ENCODE measurements at places on chromosomes 12 and 14. TPM values are rescaled to one million over a fixed set of nuclear protein-coding genes. Genes with fewer than 3 reads are reported as not detected.

Gene SLCO1B3
- total RNA-seq: not detected

Gene KRT75
- total RNA-seq: not detected

Gene LGR5
- 0.55 TPM for total RNA-seq

DNA sequence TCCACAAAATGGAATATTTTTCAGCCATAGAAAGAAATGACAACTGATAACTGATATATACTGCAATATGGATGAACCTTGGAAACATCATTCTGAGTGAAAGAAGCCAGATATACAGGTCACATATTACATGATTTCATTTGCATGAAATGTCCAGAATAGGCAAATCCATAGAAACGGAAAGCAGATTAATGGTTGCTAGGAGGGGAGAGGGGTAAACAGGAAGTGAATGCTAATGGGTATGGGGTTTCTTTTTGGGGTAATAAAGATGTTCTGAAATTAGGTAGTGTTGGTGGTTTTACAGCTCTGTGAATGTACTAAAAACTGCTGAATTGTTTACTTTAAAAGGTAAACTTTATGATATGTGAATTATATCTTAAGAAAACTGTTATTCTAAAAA, 6.5 kb downstream of the RAD51AP1 start:
- H3K27me3 ChIP-seq: no peaks in the 10 kb centered on the region
- peaks cover 10% of the 10 kb centered on the region for H3K4me1 ChIP-seq
- no peak for DNase-seq
- no peak overlapping the region for H3K4me3 ChIP-seq
- H3K27ac ChIP-seq: no peak overlapping the region
- H3K36me3 ChIP-seq: peaks cover 48% of the 10 kb centered on the region

DNA sequence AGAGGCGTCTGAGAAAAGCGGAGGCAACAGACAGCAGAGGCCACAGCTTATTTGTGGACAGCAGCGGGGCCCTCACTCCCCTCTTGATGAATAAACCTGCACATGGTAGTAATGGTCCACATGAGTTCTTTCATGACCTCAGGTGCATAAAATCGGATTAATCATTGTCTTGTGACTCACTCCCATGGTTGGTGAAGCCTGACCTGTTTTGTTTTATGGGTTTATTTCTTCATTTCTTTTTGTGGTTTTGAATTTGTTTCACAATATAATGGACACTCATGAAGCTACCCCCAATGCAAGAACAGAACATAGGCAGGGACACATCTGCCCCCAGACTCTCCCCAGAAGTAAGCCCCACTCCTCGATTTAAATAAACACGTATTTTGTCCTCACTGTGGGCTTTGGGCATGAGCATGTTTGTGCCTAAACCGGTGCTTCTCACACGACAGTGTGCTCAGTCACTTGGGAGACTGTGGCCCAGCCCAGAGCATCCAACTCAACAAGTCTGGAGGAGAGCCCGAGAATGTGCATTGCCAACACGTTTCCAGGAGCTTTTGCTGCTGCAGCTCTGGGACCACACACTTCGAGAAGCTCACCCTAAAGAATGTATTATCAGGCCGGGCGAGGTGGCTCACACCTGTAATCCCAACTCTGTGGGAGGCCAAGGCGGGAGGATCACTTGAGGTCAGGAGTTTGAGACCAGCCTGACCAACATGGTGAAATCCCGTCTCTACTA, 116.1 kb downstream of the SCARB1 start:
- H3K4me1 ChIP-seq: peaks cover 28% of the 10 kb centered on the region
- peaks cover 1% of the 10 kb centered on the region for H3K36me3 ChIP-seq
- H3K27me3 ChIP-seq: no peaks in the 10 kb centered on the region
- DNase-seq: no peak

DNA sequence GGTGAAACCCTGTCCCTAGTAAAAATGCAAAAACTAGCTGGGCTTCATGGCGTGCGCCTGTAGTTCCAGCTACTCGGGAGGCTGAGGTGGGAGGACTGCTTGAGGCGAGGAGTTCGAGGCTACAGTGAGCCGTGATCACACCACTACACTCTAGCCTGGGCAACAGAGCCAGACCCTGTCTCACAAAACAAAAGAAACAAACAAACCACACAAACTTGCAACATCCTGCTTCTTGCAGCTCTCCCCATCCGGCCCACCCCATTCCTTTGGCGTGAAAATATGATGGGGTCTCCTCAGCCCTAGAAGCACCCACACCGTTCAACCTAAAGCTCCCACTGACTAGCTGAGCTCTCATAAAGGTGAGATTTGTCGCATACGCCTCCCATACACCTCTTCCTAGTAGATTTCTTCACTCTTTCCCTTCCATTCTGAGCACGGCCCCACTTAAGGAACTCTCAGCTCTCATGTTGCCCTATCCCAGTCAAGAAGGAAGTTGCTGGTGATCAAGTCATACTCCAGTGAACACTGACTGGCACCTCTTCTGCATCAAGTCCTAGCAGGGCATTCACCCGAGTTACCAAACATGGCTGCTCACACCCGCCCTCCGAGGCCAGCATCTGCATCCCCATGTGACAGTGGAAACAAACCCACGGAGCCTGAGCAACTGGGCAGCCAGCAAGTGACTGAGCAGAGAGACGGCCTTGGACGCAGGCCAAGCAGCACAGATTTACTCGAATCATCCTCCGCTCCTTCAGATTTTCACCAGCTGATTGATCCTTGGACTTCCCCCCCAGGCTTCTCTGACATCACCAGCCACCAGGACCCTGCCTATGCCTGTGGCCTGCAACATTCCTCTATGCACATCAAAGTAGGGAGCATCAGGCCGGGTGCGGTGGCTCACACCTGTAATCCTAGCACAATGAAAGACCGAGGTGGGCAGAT, 18.9 kb upstream of the CD27 start:
- H3K4me1 ChIP-seq: peaks cover 14% of the 10 kb centered on the region
- H3K4me3 ChIP-seq: no peak overlapping the region
- no peak for DNase-seq
- no peak overlapping the region for H3K27ac ChIP-seq
- H3K36me3 ChIP-seq: no peaks in the 10 kb centered on the region
- H3K27me3 ChIP-seq: no peaks in the 10 kb centered on the region

- no peak overlapping the region for H3K27ac ChIP-seq
- H3K27me3 ChIP-seq: no peaks in the 10 kb centered on the region
- H3K4me3 ChIP-seq: no peak overlapping the region
- H3K4me1 ChIP-seq: peaks cover 6% of the 10 kb centered on the region
- no peak for DNase-seq
These were observed 14.1 kb downstream of the RILPL1 start for GRCh38 chr12:123519141-123520001.

GRCh38 chr14:77040741-77041653, 12.5 kb upstream of the IRF2BPL start:
- H3K27ac ChIP-seq: peak overlapping the region; percentile 99
- H3K4me3 ChIP-seq: peak overlapping the region; percentile 66
- peaks cover 87% of the 10 kb centered on the region for H3K4me1 ChIP-seq
- peaks cover 7% of the 10 kb centered on the region for H3K27me3 ChIP-seq

DNA sequence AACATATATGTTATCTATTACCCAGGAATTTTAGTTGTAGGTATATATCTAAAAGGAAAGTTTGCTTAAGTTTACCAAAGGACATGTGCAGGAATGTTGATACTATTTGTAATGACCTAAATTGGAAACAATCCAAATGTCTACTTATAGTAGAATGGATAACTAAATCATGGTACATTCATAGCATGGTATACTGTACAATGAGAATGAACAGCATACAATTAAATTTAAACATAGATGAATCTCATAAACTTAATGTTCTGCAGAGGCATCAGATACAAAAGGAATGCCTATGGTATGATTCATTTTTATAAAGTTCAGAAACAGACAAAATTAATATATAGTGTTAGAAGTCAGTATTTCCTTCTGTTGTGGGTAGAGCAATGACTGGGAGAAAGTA, 135.4 kb downstream of the GPHN start:
- no peak overlapping the region for H3K4me3 ChIP-seq
- DNase-seq: no peak
- no peaks in the 10 kb centered on the region for H3K36me3 ChIP-seq
- no peak overlapping the region for H3K27ac ChIP-seq
- H3K27me3 ChIP-seq: no peaks in the 10 kb centered on the region

GRCh38 chr14:51201890-51202289, 38.2 kb upstream of the TMX1 start:
- H3K36me3 ChIP-seq: no peaks in the 10 kb centered on the region
- no peaks in the 10 kb centered on the region for H3K27me3 ChIP-seq
- no peak overlapping the region for H3K27ac ChIP-seq
- H3K4me1 ChIP-seq: peaks cover 10% of the 10 kb centered on the region
- no peak overlapping the region for H3K4me3 ChIP-seq

DNA sequence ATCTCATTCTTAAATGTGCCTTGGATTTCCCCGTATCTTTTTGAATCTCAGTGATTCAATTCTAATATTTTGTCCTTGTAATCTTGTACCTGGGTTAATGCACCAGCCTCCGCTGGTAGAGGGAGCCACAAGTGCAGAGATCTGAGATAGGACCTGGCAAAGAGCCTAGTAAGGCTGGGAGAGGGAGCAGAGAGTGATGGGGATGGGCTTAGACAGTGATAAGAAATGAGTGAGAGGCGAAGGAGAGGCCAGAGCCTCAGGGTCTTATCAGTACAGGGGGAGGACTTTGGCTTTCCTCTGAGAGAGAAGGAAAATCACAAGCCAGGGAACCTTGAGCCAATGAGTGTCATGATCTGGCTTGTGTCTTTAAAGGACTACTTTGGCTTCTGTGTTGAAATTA, 30.5 kb upstream of the LMNTD1 start:
- no peaks in the 10 kb centered on the region for H3K4me1 ChIP-seq
- DNase-seq: peak; percentile 27
- no peaks in the 10 kb centered on the region for H3K27me3 ChIP-seq
- no peak overlapping the region for H3K27ac ChIP-seq
- no peaks in the 10 kb centered on the region for H3K36me3 ChIP-seq
- H3K4me3 ChIP-seq: no peak overlapping the region

DNA sequence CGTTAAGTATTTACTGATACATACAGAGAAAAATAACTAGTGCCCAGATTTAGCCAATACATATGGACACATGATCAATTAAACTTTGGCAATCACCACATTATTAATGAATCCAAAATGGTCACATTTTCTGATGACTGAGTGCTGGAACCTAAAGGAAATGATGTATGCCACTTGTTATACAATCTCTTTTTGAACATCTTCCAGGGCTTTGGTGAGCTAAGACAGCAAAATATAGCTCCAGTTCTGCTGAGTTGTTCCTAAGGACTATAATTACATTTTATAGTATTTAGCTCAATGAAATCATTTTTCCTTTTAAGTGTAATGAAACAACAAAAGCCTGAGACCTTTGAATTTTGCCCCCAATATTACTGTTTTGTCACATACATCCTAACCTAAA, 329.1 kb upstream of the ATP2B1 start:
- H3K36me3 ChIP-seq: no peaks in the 10 kb centered on the region
- H3K27ac ChIP-seq: no peak overlapping the region
- DNase-seq: no peak
- H3K27me3 ChIP-seq: no peaks in the 10 kb centered on the region
- H3K4me3 ChIP-seq: no peak overlapping the region

DNA sequence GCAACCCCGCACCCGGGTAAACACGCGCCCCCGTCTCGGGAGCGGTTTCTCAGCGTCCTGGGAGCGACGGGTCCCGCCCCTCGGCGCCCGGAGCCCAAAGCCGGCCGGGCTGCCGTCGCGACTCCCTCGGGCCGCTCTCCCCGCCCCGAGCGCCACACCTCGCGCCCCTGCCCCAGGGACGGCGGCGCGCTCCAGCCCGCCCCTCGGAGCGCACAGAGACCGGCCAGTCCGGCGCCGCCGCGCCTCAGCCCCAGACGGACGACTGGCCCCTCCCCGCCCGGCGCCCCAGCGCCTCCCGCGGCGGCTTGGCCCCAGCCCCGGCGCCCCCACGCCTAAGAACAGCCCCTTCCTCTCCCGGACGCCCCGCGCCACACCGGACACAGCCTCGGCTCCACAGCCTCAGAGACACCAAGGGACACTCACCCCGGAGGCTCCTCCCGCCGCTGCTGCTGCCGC, 411 bp downstream of the BTBD7 start:
- no peak overlapping the region for H3K27ac ChIP-seq
- H3K4me3 ChIP-seq: peak overlapping the region; percentile 89
- no peaks in the 10 kb centered on the region for H3K27me3 ChIP-seq
- H3K4me1 ChIP-seq: peaks cover 43% of the 10 kb centered on the region
- DNase-seq: peak; percentile 71

DNA sequence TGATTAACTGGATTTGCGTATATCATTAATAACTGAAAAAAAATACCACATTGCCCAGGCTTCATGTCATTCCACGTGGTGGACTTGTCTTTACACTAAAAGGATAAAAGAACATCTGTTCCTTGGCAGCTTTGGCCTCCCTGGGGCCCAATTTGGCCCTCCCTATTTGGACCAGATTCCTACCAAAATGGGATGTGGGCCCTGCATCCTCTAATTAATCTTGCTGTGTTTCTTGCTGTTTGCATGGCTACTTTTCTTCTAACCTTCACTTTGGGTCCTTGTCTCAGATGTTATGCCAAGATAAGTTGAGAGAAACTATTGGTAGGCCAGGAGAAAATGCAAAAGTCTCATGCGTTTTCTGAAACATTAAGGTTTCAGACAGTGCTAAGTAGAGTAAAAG, 57.5 kb downstream of the PTHLH start:
- peaks cover 15% of the 10 kb centered on the region for H3K4me1 ChIP-seq
- no peak for DNase-seq
- no peak overlapping the region for H3K27ac ChIP-seq
- no peak overlapping the region for H3K4me3 ChIP-seq

DNA sequence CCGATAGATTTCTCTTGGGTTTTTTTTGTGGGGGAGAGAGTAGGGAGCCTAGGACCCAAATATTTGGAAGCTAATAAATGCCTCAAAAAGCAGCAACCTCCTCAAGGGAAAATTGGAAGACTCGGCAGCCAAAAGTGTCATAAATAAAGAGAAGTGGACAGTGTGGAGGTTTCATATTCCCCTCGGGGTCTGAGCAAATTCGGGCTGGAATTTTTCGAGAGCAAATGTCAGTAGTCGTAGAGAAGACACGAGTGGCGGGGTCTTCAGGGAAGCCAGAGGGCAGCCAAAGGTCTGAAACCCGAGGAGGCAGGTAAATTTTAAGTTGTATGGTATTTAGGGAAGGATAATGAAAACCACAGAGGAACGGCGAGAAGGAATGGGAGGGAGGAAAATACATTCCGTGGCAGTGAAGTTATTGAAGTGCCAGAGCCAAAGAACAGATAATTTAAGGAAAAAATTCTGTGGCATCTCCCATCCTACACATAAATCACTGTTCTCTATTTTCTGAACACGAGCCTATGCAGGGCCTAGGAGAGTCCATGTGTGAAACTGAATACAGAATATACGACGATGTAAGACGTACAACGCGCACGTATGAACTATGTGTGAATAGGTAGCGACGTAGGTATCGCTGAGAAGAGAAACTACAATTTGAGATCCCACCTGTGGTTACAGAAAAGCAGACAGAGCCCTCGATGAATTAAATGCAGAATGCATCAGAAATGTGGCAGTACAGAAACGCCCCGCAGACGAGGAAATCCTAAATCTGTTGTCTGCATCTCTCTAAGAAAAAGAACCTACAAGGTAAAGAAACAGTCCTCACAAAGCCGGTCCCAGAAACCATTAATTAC, 12.9 kb downstream of the BCL11B start:
- H3K27ac ChIP-seq: peak overlapping the region; percentile 97
- no peaks in the 10 kb centered on the region for H3K27me3 ChIP-seq
- no peaks in the 10 kb centered on the region for H3K36me3 ChIP-seq
- H3K4me1 ChIP-seq: peaks cover 79% of the 10 kb centered on the region

Measured in WTC11 (cell line).